Urothelium cell line (cell line): ENCODE measurements at places on chromosomes 6 and 20.
A peak's percentile ranks its signal among the peaks of the same experiment; 100 is the strongest.

- DNase-seq, result peak; percentile 89
Measured at GRCh38 chr20:10671221-10671918, 2.4 kb downstream of the JAG1 start.

GRCh38 chr20:44025756-44026155 lies 111.1 kb downstream of the TOX2 start:
- no peak for DNase-seq

- no peak for DNase-seq
Measured at GRCh38 chr20:50957276-50957675, 1.1 kb downstream of the DPM1 start.

DNA sequence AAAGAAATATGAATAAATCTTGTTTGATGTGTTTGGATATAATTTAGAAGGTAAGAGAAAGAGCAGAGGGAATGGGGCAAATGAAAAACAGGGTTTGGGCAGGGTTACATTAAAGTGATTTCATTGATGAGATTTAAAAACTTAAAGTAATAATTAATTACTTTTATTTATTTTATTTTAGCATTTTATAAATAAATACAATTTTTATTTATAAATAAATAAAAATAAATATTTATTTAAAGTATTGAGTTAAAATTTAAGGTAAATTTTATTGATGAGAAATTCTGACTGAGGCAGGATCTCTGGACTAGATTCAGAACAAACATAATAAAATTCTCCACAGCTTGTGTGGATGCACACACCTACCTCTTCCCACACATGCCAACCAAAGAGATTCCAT lies 584.1 kb upstream of the BTBD3 start:
- no peak for DNase-seq

- DNase-seq, result no peak
Measured at GRCh38 chr6:67350729-67351128, 1284.4 kb upstream of the ADGRB3 start.

GRCh38 chr20:59017493-59018231 lies 1.6 kb upstream of the TUBB1 start:
- no peak for DNase-seq

- no peak for DNase-seq
Measured at GRCh38 chr6:137862419-137863090, 4.5 kb upstream of the TNFAIP3 start.

DNA sequence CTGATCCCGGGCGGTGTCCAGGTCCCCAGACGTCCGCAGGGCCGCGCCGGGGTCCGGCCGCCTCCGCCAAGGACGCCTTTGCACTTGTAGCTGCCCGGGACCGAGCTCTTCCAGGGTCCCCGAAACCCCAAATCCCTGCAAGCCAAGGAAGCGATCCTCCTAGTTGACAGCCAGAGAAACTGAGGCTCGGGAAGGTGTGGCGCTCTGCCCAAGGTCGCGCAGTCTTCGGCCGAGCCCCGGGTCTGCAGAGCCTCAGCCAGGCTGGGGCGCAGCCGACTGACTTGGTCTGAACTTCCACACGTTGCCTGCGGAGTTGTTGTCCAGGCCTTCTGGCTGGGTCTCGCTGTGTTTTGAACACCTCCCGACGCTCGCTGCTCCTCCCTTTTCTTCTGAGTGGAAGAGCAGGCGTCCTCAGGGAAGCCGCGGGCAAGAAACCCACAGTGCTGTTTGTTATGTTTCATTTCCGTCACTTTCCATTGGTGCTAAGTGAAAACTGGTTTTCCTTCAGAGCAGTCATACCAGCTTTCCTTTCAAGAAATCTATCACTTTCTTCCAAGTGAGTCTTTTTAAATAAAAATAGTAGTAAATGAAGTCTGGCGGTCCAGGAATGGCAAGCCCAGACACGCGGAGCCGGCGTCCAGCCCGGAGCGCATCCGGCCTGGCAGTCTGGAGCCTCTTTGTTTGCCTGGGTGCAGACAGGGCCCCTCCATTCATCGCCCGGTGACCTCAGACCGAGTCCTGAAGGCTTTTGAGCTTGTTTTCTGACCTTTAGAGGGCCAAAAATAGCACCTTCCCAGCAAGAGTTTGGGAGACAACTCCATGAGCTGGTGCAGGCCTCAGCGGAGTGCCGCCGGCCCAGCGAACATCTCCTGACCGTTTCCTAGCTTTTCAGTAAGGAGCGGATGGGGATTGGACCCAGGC lies 698 bp downstream of the FAM210B start:
- peak; percentile 79 for DNase-seq

- DNase-seq, result no peak
Measured at GRCh38 chr6:133380723-133381122, 139.6 kb downstream of the EYA4 start.

DNA sequence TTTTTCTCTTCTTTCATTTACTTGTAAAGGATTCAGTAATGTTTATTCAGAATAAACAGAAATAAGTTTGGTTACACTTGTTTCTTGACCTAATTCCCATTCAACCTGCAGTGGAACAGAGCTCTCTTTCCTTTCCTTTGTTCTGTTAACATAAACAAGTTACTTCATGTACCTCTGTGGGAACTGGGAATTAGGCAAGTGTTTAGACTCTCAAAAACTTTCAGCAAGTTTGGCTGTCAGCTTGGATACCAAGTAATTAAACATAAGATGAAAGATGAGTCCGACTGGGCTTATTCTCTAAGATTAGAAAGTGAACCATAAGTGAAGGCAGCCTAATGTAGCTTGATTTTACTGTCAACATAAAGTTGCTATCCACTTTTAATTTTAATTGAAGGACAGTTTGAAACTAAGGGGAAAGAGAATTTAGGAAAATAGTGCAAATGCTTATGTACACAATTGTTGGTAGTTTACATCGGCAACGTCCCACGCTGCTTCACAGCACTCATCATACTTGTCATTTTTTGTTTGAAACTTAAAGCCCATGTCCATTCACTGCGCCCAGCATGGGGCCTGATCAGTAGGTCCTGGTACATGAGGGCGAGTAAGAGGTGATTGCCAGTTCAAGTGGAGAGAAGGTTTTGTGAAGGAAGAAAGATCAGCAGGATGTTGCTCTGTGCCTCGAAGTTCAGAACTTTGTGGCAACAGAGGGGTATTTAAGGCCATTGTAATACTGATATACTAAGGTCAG lies 113.0 kb downstream of the PLEKHG1 start:
- DNase-seq, result no peak

DNA sequence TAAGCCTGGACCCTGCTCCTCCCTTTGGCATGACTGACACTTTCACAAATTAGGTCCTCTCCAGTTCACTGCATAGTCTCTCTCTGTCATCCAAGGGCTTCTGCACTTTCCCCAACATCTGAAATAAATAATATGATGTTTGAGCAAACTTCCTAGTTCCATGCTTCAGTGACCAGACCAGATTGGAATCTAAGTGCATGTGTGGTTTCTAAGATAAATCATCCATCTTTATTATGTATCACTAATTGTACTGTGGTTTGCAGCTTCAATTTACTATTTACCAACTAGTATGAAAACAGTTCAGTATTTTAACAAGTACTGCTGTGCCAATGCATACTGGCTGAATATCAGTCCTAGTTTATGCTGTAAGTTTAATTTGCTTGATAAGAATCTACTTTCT lies 18.7 kb downstream of the SESN1 start:
- no peak for DNase-seq

DNA sequence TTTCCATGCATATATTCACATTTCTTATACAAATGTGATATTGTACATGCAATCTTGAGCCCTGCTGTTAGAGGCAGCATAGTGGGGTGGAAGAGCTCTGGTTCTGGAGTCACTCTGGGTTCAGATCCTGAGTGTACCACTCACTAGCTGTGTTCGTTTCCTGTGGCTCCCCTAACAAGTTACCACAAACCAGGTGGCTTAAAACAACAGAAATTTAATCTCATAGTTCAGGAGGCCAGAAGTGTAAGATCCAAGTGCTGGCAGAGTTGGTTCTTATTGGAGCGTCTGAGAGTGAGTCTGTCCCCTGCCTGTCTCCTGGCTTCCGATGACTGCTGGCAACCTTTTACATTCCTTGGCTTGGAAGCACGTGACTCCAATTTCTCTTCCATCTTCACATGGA lies 115.6 kb downstream of the MAP3K7 start:
- no peak for DNase-seq

GRCh38 chr6:43222418-43223059 lies 6.7 kb downstream of the DNPH1 start:
- no peak for DNase-seq

DNA sequence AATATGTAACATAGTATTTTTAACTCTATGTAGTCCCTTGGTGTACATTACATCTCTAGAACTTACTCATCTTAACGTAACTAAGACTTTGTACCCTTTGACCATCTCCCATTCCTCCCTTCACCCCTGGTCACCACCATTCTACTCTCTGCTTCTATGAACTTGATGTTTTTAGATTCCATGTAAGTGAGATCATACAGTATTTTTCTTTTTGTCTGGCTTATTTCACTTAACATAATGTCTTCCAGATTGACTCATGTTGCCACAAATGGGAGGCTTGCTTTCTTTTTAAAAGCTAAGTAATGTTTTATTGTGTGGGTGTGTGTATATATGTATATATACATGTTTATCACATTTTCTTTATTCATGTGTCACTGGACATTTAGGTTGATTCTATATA lies 55.8 kb downstream of the TMEM200A start:
- no peak for DNase-seq

DNA sequence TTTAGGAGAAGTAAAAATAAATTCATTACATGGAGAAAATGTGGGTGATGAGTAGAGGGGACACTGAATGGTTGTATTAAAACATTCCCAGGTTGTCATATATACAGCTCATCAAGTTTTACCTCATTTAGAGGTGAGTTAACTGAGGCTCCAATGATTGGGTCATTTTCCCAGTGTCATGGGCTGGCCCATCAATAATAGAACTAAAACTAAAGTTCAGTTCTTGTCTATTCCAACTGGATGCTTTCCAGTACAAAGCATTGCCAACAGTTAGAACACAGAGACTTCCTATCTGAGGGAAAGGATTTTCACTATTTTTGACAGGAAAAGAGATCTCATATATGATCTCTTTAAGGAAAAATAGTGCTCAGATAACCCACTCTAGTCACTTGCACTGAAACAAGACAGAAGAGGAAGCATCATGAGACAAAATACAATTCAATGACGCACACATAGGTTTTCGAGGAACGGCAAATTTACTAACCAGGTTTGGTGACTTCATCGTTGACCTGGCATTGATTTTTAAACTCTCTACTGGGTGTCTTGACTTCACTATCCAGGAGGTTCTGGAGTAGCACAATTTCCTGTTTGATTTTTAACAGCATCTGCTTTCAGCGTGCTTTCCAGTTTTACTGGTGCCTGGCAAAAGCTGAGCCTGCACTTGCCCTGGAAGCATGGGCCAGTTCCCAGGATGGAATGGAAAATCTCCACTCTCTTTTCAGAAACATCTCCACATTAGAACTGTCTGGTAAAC lies 195.5 kb upstream of the FBXL4 start:
- DNase-seq, result no peak

GRCh38 chr6:26428206-26428605 lies 12.1 kb upstream of the BTN3A3 start:
- no peak for DNase-seq

- no peak for DNase-seq
Measured at GRCh38 chr6:157025437-157025836, 248.3 kb downstream of the ARID1B start.

DNA sequence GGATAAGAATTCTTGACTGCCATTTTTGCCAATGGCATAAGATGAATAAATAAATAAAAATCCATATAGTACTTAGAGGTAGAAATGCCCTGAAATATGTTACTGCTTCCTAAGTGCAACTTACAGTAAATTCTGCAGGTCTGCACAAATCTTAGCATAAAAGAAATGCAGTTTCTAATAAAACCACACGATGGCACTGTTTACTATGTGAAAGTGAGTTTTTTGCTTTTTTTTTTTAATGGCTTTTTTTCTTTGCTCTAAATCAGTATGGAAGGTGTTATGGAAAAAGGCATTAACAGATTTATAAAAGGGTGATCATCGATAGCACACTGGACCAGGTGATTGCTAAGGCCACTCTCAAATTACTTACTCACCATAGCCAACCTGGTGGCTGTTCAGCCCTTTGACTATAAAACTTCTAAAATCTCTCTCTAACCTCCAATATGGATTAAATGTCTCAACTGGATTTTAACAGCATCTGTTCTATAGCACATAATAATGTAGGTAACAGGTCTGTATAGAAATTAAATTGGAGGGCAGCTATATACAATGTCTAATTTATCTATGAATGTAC lies 45.8 kb downstream of the AHI1 start:
- peak; percentile 5 for DNase-seq

DNA sequence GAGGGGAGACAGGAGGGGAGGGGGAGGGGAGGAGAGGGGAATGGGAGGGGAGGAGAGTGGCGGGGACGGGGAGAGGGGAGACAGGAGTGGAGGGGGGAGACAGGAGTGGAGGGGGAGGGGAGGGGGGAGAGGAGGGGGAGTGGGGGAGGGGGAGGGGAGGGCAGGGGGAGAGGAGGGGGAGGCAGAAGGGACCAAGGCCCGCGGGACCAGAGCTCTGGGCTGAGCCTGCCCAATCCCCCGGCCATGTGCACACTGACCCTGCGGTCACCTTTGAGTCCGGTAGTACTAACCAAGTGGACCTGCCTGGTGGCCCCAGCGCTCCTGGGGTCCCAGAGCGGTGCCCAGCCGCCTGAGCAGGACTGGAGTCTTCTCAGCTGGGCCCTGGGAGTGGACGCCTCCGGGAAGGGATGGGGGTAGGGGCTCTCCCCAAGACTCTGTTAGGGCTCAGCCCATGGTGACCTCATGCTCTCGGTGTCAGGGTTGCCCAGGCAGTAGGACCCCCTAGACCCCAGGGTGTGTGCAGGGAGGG lies 471 bp upstream of the KCNQ2 start:
- no peak for DNase-seq

DNA sequence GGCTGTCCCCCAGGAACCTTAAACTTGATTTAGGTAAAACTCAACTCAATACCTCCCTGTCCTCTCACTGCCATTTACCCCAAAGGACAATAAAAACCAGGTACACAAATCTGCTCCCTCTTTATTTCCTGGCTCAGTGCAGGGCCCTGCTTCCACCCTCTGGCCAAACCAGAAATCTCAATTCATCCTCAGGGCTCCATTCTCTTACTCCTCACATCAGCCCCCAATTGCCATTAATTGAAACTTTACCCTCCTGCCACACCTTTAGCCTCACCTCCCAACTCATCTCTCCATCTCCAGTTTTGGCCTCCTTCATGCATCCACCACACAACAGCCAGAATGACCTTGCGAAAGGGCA lies 10.5 kb downstream of the ZBTB2 start:
- DNase-seq, result no peak

DNA sequence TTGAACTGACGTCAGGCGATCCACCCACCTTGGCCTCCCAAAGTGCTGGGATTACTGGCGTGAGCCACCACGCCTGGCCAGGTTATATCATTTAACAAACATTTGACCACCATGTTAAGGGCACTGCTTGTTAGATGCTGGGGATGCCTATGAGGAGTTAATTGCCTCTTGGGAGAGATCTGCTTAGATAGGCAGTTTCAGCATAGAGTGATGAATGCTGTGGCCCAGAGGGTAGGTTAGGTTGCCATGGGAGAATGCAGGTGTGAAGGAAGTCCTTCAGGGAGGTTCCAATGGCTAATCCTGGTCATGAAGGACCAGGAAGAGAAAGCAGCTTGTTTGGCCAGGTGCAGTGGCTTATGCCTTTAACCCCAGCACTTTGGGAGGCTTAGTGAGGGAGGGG lies 17.0 kb downstream of the PHF20 start:
- no peak for DNase-seq
